ENCODE measurements at places on chromosomes 13 and 19.

DNA sequence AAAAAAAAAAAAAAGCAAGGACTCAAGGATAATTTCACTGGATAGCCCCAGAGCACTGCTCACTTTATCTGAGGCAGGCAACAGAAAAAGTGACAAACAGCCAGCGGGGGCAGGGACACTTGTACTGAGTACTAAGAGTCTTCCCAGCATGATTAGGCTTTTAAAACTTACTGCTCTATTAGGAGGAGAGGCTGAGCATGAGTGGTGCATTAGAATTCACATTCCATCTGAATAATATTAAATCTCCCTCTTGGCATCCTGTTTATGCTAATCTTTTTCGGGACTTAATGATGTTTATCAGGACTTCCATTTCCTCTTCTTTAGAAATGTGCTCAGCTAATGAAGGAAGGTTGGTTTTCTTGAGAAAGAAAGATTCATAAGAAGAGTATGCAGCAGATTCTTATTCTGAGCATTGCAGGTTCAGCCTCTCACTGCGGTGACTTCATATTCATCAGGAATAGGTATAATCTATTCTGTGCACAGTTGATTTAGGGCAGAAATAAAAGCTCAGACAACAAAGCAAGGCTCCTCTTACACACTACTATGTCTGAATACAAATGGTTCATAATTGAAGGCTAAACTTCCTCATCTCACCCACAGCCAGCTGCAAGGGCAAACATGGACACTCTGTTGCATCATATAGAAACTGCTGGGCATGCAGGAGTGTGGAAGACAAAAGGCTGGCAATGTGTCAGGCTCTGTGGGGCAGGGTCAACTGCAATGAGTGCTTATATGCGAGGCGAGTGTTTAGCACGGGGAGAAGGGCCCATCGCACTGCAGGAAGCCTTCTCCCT, 107.0 kb downstream of the KL start:
- no peak for DNase-seq

DNA sequence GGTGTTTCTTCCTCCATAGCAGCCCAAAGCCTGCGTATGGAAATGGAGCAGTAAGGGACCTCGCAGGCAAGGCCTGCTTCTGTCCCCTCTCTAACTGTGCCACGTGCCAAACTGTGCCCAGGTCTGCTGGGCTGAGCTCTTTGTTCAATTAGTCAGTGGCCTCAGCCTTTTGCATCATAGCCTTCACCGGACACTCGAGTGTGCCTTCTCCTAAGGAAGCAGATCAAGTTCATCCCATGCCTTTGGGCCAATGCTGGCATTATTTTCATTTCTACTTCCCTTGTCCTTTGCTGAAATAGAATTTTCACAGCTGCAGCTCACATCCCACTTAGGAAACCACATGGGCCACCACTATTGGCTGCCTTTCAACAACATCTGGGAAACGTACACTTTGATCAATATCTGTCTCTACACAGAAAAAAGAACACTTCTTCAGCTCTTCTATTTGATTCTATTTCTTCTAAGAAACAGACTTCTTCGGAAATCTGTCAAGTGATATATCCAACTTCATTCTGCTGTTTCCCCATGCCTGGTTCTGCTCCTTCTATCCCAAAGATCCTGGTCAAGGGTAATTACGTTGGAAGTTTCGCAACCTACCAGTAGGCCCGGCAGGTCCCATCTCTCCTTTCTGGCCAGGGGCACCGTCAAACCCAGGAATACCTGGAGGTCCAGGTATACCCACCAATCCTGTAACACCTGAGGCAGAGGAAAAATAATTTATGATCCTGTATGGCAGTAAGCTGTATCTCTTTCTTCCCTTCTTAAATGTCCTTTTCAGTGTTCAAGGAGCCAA, 143.9 kb downstream of the COL4A1 start:
- DNase-seq: no peak

- no peak for DNase-seq
These were observed 4.9 kb downstream of the NAPA start for GRCh38 chr19:47509973-47510372.

DNA sequence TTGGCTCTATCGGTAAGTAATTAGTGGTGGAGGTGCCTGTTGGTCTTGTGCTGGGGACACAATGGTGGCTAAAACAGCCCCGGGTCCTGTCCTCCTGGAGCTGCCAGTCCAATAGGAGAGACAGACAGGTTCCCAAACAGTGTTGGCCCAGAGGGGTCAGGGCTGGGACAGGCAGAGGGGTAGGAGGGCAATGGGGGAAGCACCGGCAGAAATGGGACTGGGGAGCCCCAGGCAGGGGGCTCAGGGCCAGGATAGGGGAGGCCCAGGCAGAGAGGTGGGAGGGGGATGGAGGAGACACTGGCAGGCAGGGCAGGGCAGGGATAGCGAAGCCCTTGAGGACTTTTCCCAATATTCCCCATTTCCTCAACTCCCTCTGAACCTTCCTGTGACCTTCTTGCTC, 2.2 kb upstream of the FBL start:
- DNase-seq: no peak

DNA sequence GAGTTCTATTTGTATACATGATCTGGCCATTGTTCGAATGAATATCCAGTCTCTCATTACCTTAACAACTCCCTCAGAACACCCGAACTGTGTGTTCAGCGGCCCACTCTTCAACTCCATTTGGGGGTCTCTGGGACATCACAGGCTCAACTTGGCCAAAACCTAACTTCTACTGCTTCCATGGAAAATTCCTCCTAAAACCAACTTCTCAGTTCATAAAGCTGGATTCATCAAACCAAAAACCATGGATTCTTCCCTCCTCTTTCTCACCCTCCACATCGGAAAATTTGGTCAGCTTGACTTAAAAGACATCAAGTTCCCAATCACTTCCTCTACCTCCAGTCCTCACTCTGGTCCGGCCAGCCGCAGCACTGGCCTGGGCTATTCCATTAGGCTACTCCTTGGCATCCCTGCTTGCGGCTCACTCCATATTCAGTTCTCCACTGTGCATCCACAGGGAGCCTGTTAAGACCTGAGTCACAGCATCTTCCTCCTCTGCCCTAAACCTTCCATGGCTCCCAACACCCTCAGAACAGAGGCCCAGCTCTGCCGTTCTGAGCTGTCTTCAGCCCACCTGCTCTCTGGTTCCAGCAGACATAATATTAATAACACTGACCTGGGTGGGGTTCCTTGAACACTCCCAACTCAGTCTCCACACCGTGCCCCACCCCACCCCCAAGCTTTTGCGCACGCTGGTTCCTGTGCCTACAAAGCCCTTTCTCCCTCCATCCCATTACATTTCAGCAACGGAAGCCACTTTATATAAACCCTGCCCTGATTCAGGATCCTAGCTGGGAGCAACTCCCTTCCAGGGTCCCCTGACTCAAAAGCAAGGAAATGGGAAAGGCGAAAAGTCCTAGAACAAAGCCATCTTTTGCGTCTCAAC, 1.1 kb downstream of the ZNF792 start:
- no peak for DNase-seq

DNA sequence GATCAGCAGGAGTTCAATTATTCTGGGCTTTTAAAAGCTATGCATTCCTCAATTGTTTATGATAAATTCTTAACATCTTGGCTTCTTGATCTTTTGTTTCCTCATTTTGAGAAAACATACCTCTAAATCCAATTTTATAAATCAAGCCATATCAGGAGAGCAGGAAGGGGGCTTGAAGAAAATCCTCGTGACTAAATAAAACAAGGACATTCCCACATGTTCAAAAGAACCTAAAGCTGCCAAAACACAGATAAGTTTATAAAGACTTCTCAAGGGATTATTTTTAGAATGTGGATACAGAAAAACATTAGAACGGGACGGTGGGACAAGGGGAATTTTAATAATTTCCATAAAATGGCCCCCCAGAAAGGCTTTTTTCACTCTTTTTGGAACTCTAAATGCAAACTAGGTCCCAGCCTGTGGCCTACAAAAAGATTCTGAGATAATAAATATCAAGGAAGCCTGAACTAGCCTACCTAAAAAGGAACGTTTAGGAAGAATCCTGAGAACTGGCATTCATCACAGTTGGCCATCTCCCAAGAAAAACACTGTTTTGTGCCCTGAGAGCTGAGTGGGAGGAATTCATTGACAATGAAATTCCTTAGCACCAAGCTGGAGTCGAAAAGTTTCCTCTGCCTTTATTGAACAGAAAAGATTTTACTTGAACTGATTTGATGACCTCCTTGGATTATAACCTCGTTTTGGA, 30.1 kb downstream of the ZAR1L start:
- no peak for DNase-seq

GRCh38 chr13:44432650-44433049, 59.0 kb downstream of the SERP2 start:
- no peak for DNase-seq

- DNase-seq: peak; percentile 47
These were observed 1.4 kb upstream of the CCDC97 start for GRCh38 chr19:41308450-41309179.

DNA sequence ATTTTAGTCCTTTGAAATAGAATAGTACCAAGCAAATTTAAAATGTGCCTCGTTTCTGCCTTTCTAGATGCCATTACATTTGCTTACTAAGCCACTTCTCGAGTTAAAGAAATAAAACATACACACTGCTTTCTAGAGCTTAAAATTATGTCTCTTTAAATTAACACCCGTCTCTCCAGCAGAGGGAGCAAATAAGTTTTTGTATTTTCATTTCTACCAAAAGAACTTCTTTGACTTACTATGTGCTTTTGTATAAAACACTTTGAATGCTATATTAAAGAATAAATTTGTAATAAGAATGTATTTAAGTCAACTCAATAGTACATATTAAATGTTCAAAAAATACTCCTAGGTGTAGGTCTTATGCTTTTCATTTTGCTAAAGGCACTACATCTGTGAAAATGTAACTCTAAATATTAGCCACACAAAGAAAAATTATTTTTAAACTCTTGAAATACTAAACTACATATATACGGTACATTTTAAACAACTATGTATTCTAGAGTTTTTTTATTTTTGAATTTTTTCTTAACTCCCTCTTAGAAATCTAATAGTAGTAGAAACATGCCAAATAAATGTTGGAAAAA, 269.3 kb upstream of the MIR17HG start:
- DNase-seq: no peak

Measured in esophagus squamous epithelium (tissue), 5 donors.